ENCODE measurements at places on chromosomes 13 and 19.

DNA sequence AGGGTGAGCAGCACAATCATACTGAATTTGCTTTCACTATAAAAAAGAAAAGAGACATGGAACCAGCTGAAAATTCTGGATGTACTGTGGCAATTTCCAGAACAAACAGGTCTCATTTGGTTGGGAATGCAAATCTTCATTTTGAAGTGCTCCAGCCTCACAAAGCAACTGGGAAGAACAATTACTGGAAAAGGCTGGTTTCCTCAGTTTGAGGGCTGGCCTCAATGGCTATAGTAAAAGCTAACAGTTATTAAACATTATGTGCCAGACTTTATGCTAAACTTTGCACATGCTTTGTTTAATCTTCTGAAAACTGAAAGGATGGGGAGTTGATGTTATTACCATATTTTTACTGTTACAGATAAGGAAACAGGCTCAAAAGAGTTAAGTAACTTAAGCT is 3.0 kb downstream of the OBI1 start:
- DNase-seq, result no peak

- no peak for DNase-seq
These were observed 767 bp upstream of the GPR18 start for GRCh38 chr13:99258946-99259345.

DNA sequence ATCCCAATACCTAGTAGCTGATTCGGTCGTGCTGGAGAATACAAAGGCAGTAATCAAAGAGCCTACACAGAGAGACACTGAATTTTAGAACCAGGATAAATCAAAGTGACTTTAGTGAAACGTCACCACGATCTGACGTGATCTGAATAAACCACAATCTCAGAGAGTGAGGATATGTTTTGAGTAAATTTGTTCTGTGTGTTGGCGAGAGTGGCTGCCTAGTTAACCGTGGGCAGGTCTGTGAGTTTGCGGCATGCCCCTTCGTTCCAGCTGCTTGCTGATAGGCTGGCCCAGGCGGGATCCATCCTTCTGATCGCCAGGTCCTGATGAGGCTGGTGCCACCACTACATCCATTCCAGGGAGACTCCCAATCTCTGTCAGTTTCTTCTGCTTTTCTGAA is 40.4 kb downstream of the LRCH1 start:
- no peak for DNase-seq

DNA sequence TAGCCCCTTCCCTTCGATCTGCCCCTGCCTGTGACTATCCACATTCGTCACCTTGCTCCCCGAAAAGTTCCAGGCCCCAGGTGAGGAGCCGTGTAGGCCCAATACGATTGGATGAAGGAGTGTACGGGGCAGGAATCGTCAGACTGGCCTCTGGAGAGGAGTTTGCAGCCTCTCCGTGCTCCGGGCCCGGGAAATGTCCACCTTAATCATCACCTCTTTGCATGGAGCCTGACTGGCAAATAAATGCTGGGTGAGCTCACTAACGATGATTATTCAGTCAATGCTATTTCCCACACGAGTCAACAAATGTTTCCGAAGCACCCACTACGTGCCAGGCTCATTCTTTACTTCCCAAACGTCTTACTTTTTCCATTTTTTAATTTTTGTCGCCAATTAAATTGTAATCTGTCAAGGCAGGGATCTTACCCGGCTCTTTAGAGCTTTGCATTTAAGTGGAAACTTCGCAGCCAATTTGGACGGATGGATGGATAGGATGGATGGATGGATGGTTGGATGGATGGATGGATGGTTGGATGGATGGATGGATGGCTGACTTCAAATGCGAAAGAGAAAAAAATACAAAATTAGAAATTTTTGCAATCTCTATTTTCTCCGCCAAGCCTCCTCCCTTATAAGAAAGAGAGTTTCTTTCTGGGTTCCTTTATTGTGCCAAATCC is 45.8 kb downstream of the TGDS start:
- DNase-seq, result no peak

DNA sequence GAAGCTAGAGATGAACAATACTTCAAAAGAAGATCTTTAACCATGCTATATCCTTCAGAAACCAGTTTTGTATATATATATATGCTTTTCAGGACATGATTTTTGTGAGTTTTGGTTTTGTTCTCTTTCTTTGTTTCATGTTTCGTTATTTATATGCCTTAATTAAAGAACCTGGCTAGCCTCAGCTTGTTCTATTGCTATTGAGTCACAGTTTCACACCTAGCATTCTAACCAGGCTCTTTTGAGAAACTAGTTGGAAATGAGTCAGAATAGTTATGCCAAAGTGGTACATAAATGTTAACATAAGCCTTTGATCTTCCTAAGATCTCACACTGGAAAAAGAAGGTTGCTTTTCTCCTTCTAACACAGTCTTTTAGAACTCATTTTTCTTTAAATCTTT is 1925.2 kb downstream of the OLFM4 start:
- no peak for DNase-seq

GRCh38 chr19:32287811-32288227 is 57.6 kb upstream of the ZNF507 start:
- DNase-seq, result no peak

GRCh38 chr19:35223084-35223790 is 5.3 kb downstream of the FAM187B start:
- DNase-seq, result no peak

DNA sequence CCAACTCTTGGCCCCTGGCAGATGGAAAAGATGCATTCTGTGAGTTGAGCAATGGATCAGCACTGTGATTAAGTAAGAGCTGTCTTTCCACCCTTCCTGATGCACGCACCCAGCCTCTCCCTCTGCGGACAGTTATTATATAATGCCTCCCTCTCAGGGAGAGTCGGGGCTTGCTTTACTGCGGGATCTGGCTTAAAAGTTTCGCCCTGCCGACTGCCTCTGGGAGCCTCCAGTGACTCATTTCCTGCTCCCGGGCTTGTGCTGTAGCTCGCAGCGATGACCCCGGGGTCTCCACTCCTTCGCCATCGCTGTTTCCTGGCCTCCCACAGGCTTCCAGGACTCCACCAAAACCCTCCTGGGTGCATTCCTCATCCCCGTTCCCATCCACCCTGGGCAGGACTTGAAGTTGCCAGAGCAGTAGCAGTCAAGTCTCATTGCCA is 107.4 kb upstream of the SLC7A1 start:
- DNase-seq, result no peak

DNA sequence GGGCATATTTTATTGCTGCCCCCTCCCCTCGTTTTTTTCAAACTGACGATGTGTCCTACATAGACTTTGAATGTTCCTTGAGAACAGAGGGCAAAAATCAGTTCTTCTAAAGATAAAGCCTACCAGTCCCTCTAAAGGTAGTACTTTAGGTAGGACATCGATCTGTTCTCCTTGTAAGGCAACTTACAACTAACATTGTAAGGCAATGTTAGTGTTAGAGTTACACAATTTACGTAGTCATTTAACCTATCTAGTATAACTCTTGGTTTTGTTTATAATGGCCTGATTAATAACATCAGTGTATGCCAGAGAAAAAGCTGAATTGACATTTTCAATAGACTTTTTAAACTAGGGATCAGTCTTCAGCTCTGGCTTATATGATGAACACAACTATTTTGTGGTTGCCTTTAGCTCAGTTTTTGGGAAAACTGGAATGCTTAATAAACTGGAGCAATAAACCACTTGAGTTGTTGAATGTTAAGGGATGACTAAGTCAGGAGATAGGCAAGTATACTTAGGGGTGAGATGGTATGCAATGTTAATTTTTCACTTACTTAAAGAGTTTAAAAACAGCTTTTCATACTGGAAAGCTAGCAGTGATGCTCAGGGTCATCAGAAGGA is 2.2 kb downstream of the NDFIP2 start:
- no peak for DNase-seq

All from cortex of kidney (tissue), 1 donor.